ENCODE measurements at places on chromosomes 4 and X.

DNA sequence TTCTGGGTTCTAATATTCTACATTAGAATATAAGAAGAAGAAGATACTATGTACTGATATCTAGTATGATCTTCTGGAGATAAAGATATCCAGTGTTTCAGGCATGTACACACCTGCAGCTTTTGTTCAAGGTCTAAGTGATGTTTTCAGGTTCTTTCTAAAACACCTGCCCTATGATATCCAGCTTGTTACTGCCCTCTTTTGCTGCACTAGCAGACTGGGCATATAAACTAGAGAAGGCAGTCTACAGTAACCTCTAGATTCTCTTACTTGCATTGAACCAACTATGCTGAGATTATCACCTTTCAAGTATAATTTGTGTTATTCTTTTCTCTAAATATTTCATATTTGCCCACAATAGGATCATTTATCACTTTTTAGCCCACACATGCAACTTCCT, 1.9 kb upstream of the FRYL start:
- no peak for DNase-seq

- no peak for DNase-seq
Observed at GRCh38 chr4:173835903-173836302, 305.9 kb upstream of the HAND2 start.

GRCh38 chrX:7083021-7083420, 64.5 kb upstream of the STS start:
- no peak for DNase-seq

- no peak for DNase-seq
Observed at GRCh38 chr4:115292320-115293092, 179.1 kb upstream of the NDST4 start.

- DNase-seq = peak; percentile 15
Observed at GRCh38 chrX:119870626-119871131, 854 bp downstream of the RNF113A start.
